Calu3 (cell line): ENCODE measurements at places on chromosomes 1 and 21. TPM values are rescaled to one million over a fixed set of nuclear protein-coding genes. Genes with fewer than 3 reads are reported as not detected.

- H3K27ac ChIP-seq, result no peak overlapping the region
- H3K27me3 ChIP-seq, result no peaks in the 10 kb centered on the region
- H3K4me1 ChIP-seq, result no peaks in the 10 kb centered on the region
- DNase-seq, result no peak
Measured at GRCh38 chr1:83641796-83642443, 357.0 kb downstream of the TTLL7 start.

TBX15 gene
- total RNA-seq, result 0.17 TPM in 1 of 2 replicates, not detected in the other

AJAP1 gene
- total RNA-seq, result not detected in 2 replicates

DNA sequence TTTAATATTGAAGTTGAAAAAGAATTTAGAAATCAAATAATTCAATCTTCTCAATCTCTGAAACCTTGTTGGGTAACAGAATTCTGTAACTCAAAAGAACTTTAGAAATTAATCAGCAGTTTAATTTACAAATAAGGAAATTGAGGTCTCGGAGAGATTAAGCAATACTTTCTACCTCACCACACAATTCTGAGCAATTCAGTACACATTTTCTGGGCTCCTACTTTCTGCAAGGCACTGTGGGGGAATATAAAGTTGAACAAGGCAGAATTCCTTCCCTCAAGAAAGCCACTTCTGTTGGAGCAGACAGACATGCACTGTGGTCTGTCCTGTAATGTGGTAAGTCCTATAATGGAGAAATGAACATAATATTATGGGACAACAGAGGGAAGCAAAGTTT, 47.7 kb downstream of the MEF2D start:
- no peak for DNase-seq

PADI2 gene
- 1.3 and 2.7 TPM in 2 replicates for total RNA-seq

DNA sequence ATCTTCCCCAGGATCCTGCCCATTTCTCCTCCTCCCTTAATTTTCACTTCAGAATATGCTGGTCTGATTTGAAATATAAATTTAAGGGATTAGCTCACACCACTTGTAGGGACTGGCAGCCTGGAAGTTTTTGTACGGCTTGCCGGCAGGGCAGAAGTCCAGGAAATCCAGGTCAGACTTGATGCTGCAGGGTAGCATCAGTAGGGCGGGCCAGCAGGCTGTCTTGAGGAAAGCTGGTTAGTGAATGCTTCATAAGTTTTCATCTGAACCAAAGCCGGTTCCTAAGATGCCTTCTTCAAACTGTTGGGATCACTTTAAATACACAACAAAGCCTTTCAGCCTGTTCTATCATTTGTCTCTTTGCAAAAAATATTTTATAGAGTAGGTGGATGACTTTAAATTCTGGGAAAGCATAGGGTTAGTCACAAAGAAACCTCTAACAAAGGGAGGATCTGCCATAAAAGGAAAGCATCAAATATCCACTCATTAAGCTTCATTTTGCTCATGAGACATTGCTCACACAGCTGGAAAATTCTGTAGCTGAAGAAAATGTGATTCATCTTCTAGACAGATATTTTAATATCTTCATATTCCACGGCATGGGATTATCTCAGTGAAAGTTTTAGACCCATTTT, 90.7 kb upstream of the GFI1 start:
- H3K27ac ChIP-seq, result no peak overlapping the region
- no peak overlapping the region for H3K4me3 ChIP-seq
- no peaks in the 10 kb centered on the region for H3K36me3 ChIP-seq
- no peak for DNase-seq
